AG10803 (cell line): ENCODE measurements at places on chromosomes 13 and 19.

DNA sequence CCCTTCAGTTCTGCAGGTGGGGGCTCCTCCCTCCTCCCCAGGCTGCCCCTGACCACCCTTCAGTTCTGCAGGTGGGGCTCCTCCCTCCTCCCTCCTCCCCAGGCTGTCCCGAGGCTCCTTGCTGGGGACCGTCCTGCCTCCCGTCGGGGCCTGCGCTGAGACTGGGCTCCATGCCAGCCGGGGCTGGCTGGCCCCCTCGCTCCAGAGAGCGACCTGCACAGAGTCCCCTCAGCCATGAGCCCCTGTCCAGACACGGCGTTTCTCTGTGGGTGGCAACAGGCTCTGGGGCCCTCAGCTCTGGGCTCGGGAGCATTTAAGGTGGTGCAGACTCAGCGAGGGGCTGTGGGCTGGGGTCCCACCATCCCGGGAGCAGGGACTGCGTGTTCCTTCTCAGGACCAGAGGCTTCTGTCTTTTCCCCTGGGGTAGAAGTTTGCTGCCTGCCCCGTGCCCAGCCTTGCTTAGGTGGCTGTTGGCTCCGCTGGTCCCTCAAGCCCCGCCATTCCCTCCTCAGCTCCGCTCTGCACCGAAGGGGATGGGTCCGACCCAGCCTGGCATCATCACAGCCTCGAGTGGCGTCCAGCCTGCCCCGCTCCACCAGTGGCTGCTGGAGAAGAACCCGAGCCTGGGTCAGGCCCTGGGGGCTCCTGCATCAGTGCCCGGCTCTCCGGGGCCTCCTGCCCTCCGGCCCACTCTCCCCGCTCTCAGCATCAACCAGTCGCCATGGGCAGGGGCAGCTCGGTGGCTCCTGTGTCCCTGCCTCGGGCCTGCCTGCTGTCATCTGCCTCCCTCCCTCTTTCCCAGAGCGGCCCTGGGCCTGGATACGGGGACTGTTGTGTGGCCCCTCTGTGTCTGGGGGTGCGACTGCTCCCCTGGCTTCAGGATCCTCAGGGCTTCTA lies 27.6 kb downstream of the CSNK1G2 start:
- DNase-seq = no peak

GRCh38 chr13:104357174-104357573 lies 1291.0 kb upstream of the SLC10A2 start:
- DNase-seq = no peak

GRCh38 chr13:67916650-67917049 lies 686.5 kb upstream of the PCDH9 start:
- DNase-seq = no peak

DNA sequence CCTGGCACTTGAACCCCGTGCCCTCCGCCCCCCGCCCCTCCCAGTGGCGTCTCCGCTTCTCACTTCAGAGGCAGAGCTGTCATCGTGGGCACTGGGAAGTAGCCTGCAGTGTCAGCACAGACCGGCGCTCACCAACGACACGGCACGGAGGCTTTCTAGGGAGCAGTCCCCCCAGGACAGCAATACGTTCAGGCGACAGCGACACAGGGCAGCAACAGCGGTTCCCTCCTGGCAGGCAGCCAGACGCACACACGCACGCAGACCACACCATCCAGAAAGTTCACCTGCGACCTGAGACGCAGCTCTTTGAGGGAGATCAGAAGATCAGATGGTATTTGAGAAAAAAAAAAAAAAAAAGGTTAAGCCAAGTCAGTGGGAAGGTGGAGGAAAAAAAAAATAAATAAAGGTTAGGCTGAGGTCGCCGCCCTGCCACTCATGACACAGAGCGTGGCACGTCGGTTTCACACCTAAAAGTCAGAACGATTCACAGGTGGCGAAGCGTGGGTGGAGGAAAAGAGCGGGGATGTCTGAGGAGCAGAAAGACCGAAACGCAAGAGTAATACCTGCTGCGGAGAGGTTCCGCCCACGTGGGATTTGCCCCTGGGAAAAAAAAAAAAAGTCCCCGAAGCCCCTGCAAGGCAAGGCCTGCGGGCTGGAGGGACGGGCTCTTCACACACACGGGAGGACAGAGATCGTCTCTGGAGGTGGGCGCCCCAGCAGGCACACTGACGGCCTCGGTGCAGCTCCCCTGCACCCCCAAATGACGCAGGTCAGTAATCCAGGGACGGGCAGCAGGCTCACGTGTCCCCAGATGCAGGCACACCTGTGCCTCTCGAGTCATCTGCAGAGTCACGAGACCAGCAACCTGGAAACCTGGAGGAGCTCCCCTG lies 94.5 kb downstream of the GNG7 start:
- no peak for DNase-seq

DNA sequence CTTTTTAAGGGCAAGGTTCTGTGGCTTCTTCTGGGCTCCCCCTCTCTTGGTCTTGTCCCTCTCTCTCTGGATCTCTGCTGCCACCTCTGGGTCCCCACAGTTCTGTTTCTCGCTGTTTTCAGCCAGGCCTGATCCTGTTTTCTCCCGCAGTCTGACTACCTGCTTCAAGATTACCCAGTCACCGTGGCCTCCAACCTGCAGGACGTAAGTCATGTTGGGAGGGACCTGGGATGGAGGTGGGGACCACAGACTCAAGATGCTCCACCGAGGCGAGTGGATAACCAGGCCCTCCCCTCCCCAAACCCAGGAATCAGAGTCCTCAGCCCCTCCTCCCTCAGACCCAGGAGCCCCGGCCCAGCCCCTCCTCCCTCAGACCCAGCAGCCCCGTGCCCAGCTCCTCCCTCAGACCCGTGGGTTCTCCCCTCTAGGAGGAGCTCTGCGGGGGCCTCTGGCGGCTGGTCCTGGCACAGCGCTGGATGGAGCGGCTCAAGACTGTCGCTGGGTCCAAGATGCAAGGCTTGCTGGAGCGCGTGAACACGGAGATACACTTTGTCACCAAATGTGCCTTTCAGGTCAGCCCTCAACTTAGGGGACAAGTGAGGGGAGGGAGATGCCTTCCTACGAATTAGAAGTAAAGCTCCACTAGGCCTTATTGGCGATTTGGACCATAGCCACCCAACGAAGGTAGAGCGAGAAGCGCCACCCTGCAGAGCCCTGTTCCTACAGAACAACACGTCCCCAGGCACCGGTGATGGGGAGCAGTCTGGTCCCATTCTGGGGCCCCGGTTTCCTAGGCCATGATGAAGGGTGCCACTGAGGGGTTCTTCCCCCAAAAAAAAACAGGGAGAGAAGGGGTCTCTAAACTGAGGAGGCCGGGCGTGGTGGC lies 2.2 kb downstream of the FLT3LG start:
- DNase-seq = no peak
